ENCODE measurements at places on chromosomes 5 and 9.

GRCh38 chr9:105057551-105057950, 129.6 kb upstream of the ABCA1 start:
- DNase-seq, result no peak

DNA sequence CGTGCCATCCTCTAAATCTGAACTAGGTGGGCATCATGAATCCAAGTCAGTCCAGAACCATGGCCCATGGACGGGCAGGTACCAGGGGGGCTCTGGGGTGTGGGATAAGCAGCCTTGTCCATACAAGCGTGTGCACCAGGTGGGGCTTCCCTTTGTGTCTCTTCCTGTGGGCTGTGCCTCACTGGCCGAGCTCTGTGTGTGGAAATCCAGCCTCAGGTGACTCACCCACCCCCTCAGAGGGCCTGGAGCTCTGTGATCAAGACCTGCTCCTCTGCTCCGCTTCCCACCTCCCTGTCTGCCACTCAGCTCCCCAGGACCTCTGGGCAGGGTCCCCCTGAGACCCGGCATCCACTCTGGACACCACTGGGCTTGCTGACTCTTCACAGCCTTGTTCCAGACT, 33.0 kb downstream of the GADD45G start:
- DNase-seq, result peak; percentile 24

DNA sequence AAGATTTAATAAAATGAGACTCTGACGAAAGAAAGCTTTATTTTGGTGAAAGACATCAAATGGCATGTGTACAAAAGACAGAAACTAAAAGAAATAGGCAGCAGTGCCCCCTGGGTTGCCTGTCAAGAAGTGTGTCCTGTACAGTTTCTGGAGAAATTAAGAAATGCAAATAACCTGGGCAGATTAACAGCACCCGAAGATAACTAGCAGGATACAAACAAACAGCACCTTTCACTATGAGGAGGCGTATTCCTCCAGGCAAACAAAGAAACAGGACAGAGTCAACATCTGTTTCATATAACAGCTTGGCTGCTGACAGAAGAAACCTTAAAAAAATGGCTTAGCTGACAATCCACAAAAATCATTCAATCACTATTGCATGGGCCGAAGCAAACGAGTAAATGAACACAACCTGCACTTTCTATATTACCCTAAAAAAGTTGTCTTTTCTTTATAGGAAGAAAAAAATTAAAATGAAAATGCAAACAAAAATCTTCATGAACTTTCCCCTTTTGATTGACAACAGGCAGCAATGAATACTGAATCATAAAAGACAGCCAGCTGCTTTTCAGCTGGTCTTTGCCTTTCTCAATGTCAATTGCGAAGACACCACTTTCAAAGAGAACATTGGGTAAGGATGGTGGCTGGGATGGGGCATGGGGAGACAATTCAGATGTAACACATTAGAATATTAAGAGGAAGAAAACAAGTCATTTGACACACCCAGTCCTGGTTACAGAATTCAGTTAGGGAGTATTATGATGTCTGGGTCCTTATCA, 162.1 kb downstream of the ARL15 start:
- no peak for DNase-seq

GRCh38 chr5:118918232-118918631, 70.1 kb downstream of the DTWD2 start:
- no peak for DNase-seq

- no peak for DNase-seq
Measured at GRCh38 chr5:133918731-133919130, 49.7 kb downstream of the C5orf15 start.

- no peak for DNase-seq
Measured at GRCh38 chr5:132079081-132079480, 5.5 kb downstream of the CSF2 start.

GRCh38 chr5:178519155-178519554, 71.0 kb downstream of the COL23A1 start:
- no peak for DNase-seq

- no peak for DNase-seq
Measured at GRCh38 chr5:128984480-128984879, 19.2 kb downstream of the SLC27A6 start.

DNA sequence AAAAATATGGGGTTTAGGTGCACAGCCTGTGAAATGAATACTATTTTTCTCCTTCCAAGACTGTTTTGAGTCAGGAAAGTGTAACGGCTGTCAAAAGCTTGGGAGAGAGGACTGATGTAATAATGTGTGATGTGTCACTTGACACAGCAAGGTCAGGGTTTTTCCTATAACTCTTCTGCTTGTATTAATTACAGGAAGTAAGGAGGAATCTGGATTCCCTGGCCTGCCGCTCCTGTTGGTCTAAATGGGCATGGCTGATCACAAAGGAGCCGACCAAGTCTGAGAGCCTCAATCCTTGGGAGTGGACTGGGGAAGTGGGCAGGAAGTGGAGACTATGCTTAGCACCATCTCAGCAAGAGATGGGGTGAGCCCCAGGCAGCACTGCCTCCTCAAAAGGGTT, 16.7 kb upstream of the SLC28A3 start:
- DNase-seq, result no peak

- DNase-seq, result no peak
Measured at GRCh38 chr9:34506623-34507022, 16.2 kb downstream of the ENHO start.

DNA sequence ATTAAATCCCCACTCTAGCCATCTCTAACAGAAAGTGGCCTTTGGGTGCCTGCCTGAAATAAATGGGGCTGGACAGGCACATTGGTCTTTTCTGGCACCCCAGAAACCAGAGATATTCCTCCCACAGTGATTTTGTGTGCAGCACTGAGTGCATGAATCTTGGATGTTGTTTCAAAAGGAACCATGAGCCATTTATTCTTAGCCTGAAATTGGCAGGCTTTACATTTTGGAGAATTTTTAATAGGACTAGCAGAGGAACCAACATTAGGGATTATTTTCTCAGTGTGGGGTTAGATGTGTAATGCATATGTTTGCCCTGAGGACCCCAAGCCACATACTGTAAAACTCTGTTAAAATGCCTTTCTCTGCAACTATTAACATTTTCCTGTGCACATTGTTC, 451.3 kb downstream of the NFIB start:
- DNase-seq, result no peak

- no peak for DNase-seq
Measured at GRCh38 chr9:108130905-108131304, 641.3 kb upstream of the KLF4 start.

DNA sequence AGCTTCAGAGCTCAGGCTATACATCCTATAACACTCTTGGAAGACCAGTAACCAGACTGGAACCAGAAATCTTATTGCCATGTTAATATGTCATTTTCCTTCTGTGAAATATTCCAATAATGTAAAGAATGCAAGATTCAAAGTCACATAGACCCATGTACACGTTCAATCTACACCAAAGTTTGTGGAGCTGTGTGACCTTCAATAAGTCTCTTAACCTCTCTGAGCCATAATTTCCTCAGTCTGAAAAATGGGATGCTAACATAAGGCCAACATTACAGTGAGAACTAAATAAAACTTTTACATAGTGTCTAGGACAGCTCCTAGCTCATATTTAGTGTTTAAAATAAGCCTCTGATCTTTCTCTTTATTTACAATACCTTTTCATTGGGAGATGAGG, 70.4 kb downstream of the ARRDC3 start:
- DNase-seq, result no peak

- DNase-seq, result no peak
Measured at GRCh38 chr5:56624751-56625150, 190.6 kb upstream of the MAP3K1 start.

DNA sequence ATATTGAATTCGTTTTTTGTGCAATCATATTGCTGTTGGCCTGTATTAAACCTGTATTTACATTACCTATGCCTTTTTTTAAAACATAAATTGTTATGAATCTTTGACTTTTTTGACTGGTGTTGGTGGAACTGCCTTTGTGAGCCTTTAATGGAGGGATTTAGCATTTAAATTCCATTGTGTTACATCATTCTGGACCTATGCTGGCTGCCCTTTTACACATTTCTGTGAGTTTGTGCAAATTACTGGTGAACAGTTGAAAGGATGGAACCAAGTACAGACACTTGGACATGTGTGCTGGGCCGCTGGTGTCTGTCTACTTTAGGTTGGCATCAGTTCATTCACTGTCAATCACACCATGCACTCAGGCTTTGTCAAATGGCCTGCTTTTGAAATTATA, 3.4 kb downstream of the SNX18 start:
- DNase-seq, result no peak

DNA sequence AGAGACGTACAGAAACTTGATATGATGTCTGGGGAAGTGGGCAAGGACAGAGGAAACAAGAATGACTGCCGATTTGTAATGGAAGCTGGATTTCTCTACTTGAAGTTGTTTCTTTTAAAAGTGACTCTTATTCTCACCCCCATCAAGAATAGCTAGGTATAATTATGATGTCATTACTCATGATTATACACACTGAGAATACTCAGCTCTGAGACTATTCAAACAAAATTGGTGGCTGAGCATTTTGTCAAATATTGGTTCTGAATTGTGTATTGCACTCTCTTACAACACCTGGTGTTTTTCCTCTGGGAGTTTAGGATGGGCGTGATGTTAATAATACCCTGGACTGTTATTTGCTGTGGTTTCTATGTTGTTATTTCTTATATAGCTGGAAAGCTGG, 46.3 kb downstream of the MAST4 start:
- no peak for DNase-seq

DNA sequence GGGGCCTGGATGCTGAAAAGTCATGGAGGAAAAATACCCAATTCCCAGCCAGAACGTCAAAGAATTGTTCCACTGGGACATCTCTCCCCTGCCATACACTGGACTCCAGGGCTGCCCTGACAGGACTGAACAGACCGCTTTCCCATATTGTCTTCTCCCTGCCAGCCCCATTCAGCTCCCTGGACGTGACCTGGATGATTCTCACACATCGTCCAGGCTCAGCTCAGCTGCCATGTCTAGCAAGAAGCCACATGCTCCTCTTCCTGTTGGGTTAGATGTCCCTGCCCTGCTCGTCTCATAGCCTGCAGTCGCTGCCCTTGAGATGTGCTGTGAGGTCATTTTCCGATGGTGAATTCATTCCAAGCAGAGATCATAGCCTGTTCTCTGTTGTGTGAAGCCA, 37.4 kb downstream of the FOXI1 start:
- no peak for DNase-seq

- DNase-seq, result no peak
Measured at GRCh38 chr9:136784997-136785361, 6.2 kb upstream of the TMEM141 start.

DNA sequence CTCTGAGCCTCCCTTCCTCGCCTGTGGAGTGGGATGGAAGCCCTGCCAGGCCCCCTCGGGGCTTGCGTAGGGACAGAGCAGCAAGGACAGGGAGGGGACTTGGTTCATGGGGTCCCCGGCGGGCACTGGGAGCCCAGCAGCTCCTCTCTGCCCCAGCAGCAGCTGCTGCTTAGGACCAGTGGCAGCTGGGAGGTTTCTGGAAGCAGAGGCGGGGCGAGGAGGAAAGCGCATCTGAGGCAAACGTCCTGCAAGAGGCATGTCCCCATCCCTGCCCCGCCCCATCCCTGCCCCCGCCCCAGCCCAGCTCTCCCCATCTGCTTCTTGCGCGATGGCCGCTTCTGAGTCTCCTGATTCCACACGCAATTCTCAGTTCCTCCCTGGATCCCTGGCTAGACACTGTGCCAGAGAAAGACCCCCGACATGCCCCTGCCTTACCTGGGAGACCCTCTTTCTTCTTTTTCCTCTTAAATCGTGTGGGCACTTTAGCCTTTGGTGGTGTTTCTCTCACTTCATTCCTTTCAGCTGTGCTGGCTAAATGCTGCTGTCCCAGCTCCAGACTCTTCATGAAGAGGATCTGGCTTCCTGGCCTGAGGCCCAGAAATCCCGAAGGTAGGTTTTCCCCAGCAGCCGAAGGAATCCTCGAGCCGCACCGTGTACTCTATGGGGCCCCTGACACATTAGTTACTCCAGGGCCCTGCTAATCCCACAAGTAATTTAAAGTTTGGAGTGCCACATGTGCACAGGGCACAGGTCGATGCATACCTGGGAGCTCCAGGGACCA, 4.4 kb upstream of the OR2S2 start:
- DNase-seq, result peak; percentile 43

DNA sequence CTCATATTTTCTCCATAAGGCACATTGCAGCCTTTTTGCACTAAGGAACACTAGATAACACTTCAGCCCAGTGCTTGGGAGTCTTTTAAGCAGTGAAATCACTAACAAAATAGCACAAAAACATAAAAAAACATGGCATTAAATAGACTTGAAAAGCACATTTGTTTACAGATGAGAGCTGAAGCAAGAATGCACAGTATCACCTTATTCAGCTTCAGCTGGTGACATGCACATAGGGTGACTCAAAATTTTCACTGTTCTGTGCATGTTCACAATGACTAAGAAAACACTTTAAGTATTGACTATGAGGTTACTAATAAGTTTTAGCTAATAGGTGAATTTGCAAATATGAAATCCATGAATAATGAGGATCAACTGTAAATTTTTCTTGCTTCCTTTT, 293.9 kb upstream of the TARS1 start:
- DNase-seq, result no peak

GRCh38 chr9:125683486-125683885, 23.5 kb downstream of the MAPKAP1 start:
- DNase-seq, result no peak

- DNase-seq, result no peak
Measured at GRCh38 chr9:17699615-17700330, 120.9 kb downstream of the SH3GL2 start.

DNA sequence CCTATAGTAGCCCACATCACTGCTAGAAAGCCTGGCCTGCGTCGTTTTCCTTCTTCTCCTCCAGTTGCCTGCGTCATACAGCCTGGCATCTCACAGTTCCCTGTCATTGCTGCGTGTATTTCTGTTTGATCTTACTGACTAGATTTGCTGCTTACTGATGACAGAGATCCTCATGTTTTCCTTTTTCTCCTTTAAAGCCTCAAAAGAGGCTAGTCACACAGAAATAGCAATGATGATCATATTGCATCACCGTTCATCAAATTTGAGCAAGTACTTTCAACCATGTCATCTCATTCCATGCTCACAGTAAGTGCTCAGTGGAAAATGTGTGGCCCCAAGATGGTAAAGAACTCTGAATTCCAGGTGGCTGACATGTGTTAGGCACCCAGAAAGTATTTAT, 76.8 kb downstream of the MVB12B start:
- DNase-seq, result no peak

- DNase-seq, result no peak
Measured at GRCh38 chr5:139677736-139678613, 29.8 kb downstream of the CXXC5 start.

DNA sequence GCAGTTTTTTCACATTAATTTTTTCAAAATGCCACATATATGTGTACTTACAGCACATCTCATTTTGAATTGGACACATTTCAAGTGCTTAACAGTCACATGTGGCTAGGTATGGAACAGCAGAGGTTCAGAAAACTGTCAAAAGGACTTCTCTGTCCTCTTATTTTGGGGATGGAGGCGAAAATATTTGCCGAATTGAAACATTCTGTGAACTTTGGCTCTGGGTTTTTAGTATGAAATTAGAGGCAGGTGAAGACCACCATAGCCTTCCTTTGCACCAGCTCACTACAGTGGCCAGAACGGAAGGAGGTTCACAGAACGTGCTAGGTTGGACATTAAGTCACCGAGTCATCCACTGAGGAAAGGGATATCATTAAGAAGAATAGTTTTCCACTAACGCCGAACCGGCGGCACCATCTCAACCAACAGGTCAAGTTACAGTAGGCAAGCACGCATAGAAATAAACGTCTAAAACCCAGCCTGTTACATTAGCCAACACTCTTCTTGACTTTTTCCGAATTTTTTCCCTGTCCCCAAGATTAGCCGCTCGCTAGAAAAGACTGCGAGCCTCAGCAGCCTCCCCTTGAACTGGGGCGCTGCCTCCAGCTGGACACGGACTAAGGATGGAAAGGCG, 1.8 kb upstream of the TLE4 start:
- DNase-seq, result no peak
